ENCODE measurements at places on chromosomes 13 and 19. TPM values are rescaled to one million over a fixed set of nuclear protein-coding genes. Genes with fewer than 3 reads are reported as not detected.
A peak's percentile ranks its signal among the peaks of the same experiment; 100 is the strongest.

DNA sequence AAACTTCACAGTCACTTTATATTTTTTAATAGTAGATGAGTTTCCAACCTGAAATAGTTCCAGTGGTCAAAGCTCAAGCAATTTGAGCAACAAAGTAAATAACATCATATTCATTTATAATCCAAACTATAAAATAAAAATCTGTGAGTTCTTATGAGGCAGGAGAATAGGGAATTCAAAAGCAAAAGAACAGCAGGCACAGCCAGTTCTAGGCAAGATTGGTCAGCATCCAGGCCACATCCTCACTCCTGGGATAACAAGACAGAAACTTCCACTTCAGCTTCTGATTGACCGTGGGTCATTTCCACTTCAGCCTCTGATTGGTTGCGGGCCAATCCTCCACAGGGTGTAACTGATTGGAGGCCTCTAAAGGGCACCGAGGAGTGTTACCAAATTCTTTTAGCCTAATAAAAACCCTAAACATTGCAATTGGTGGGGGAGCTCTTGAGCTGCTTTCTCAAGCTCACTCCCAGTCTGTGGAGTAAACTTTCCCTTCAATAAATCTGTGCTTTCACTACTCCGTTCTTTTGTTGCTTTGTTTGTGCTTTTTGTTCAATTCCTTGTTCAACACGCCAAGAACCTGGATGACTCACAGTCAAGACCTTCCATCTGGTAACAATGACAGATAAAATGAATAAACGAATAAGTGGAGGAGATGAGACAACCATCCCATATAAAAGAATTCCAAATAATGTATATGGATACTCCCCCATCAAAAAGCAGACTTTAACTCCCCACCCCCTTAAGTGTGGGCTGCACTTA lies 42.6 kb upstream of the AMER2 start:
- H3K4me3 ChIP-seq: no peak overlapping the region
- DNase-seq: no peak
- H3K36me3 ChIP-seq: no peaks in the 10 kb centered on the region
- no peaks in the 10 kb centered on the region for H3K4me1 ChIP-seq

RDH8 gene
- total RNA-seq: not detected

DNA sequence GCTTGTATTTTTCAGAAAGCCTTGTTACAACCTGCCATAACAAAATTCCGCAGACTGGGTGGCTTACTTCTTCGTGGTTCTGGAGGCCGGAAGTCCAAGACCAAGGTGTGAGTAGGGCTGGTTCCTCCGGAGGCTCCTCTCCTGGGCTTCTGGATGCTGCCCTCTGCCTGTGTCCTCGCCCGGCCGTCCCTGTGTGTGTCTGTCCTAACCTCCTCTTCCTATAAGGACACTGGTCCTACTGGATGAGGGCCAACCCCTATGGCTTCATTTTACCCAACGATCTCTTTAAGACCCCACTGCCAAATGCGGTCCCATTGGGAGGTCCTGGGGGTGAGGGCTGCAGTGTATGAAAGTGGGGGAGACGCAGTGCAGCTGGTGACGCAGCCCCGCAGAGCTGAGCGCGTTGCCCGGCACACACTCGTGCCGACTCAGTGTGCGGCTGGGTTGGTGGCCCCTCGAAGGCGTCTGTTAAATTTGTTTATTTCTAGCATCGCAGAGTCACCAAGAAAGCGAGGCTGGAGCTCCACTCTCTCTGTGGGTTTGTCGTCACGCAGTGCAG lies 116.7 kb downstream of the SOX1 start:
- no peak for DNase-seq
- H3K36me3 ChIP-seq: no peaks in the 10 kb centered on the region
- no peaks in the 10 kb centered on the region for H3K27me3 ChIP-seq
- no peaks in the 10 kb centered on the region for H3K4me1 ChIP-seq
- H3K27ac ChIP-seq: no peak overlapping the region

DNA sequence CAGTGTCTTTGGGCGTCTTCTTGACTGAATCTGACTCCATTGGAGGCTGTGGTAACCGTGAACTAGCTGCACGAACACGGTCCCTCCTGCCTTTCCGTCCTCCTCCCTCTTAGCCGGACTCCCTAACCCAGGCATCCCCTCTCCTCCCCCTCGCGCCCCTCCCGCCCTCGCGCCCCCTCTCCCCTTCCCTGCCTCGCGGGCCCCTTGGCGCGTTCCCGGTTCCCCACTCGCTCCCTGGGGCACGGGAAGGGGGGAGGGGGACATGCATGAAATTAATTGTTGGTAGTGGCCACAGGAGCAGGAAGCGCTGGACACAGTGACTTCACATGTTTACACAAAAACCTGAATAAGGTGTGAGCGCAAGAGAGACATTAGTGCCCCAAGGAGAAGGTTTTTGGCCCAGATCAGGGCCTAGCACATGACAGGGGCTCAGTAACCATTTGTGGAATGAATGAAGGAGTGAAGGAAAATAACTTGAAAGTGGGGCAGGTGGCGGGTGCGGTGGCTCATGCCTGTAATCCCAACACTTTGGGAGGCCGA lies 279 bp downstream of the DMRTC2 start:
- H3K27ac ChIP-seq: no peak overlapping the region
- no peaks in the 10 kb centered on the region for H3K4me1 ChIP-seq
- no peaks in the 10 kb centered on the region for H3K27me3 ChIP-seq
- H3K4me3 ChIP-seq: no peak overlapping the region

DNA sequence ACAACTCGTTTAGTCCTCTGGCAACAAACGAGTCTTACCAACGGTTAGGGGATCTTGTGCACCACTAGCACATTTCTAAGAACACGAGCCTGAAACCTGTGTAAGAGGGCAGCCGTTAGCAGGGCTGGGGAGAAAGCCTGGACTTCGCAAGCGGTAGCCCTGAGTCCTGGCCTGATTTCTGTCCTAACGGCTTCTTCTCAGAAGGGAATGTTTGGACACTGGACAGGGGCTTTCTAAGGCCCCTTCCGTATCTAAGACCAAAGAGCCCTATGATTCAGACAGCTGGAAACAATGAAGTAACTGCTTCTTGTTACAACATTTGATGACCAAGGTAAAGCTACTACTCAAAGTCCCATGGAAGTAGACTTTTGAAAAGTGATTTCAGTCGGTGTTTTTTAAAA lies 2.2 kb downstream of the ANKRD10 start:
- peak overlapping the region; percentile 100 for H3K4me3 ChIP-seq
- DNase-seq: no peak
- H3K27me3 ChIP-seq: no peaks in the 10 kb centered on the region
- H3K36me3 ChIP-seq: no peaks in the 10 kb centered on the region
- peaks cover 9% of the 10 kb centered on the region for H3K4me1 ChIP-seq

C13orf42 gene
- total RNA-seq: not detected

- H3K4me1 ChIP-seq: no peaks in the 10 kb centered on the region
- no peaks in the 10 kb centered on the region for H3K36me3 ChIP-seq
- H3K27me3 ChIP-seq: no peaks in the 10 kb centered on the region
Measured at GRCh38 chr13:43360892-43361610, 337.7 kb downstream of the DNAJC15 start.

- H3K36me3 ChIP-seq: no peaks in the 10 kb centered on the region
- DNase-seq: no peak
- H3K4me3 ChIP-seq: no peak overlapping the region
- no peak overlapping the region for H3K27ac ChIP-seq
Measured at GRCh38 chr13:25494698-25495411, 123.1 kb downstream of the ATP8A2 start.

SIGLEC11 gene
- 3.9 TPM for total RNA-seq
